ENCODE measurements at places on chromosomes 4 and X. TPM values are rescaled to one million over a fixed set of nuclear protein-coding genes. Genes with fewer than 3 reads are reported as not detected.

Gene GLRA2
- not detected for total RNA-seq

Gene CCDC149
- 1.7 TPM for total RNA-seq

Gene NALF2
- 5.4 TPM for total RNA-seq

Gene MND1
- 32.1 TPM for total RNA-seq

Gene SERPINA7
- not detected for total RNA-seq

Gene GALNTL6
- total RNA-seq = 0.24 TPM

Gene HERC5
- total RNA-seq = 7.6 TPM

Gene SNCA
- total RNA-seq = 2.9 TPM

Gene UCP1
- total RNA-seq = not detected

Gene ATP6AP2
- total RNA-seq = 112 TPM

Gene CORIN
- 0.07 TPM for total RNA-seq

Gene YY2
- total RNA-seq = 0.30 TPM

Gene LANCL3
- 0.38 TPM for total RNA-seq

Gene FAM156B
- total RNA-seq = 24.3 TPM

Gene MEPE
- total RNA-seq = not detected

Gene MAGED4B
- 5.1 TPM for total RNA-seq

Gene FAM241A
- 0.21 TPM for total RNA-seq

Gene AWAT2
- total RNA-seq = 0.26 TPM

Gene TMEM150C
- 2.4 TPM for total RNA-seq

Gene JADE3
- 18.7 TPM for total RNA-seq

Gene TNIP3
- total RNA-seq = not detected

Gene IDH3G
- total RNA-seq = 76.2 TPM

Gene COX18
- total RNA-seq = 47.5 TPM

Gene TCEAL7
- total RNA-seq = 6.5 TPM

Gene GPR82
- not detected for total RNA-seq

Gene NWD2
- not detected for total RNA-seq

Data from H7 (cell line).